ENCODE measurements at places on chromosomes 12 and 14. TPM values are rescaled to one million over a fixed set of nuclear protein-coding genes. Genes with fewer than 3 reads are reported as not detected.

DNA sequence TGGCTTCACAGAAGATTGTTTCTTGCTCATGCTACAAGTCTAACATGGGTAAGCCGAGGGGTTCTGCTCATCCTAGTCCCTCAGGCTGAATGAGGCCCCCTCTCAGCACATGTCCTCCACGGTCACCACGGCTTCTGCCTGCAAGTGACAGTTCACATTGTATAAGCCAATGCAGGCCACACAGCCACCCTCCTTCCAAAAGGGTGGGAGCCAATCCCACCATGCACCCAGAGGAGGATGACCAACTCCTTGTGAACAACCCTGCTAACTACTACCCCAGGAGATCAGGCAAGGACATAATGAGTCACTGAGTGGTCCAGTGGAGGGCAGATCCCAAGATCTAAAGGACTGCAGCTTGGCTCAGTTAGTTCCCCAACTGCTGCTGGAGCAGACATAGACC is 6.1 kb downstream of the SPRING1 start:
- no peak overlapping the region for H3K27ac ChIP-seq
- no peak for DNase-seq
- no peak overlapping the region for H3K4me3 ChIP-seq
- H3K4me1 ChIP-seq = peaks cover 23% of the 10 kb centered on the region
- peaks cover 16% of the 10 kb centered on the region for H3K36me3 ChIP-seq

Gene TTC9
- 16.7 TPM for total RNA-seq

Gene ANO4
- total RNA-seq = not detected

DNA sequence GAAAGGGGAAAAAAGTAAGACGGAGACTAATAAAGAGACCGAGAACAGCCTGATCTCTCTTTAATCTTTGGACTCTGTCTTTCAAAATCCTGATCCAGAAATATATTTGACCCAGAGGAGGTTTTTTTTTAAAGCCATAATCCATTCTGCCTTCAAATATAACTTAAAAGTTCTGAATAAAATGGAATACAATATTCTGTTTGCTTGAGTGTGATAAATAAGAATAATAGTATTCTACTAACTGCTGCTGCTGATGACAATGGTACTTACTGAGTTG is 1196.0 kb downstream of the GALC start:
- no peak overlapping the region for H3K27ac ChIP-seq
- H3K4me3 ChIP-seq = no peak overlapping the region
- no peaks in the 10 kb centered on the region for H3K4me1 ChIP-seq

GRCh38 chr14:90842726-90843125 is 26.5 kb upstream of the TTC7B start:
- H3K27ac ChIP-seq = no peak overlapping the region
- H3K4me3 ChIP-seq = no peak overlapping the region
- peaks cover 6% of the 10 kb centered on the region for H3K4me1 ChIP-seq
- peaks cover 6% of the 10 kb centered on the region for H3K36me3 ChIP-seq
- H3K27me3 ChIP-seq = peaks cover 4% of the 10 kb centered on the region

DNA sequence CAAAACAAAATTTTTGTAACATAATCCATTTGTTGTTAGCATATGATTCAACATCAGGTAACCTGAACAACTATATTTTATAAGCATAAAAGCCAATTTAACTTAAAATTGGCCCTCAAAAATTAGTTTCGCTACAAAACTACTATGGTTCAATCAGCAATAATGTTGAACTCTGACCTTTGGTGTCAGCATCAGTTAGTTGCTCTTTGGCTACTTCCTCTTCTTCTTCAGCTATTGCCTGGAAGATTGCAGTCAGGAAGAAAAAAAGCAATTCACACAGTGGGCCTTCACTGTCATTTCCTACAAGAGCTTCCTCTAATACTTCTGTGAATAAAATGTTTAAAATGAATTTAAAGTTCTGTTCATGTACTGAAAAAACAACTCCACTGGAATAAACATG is 78.2 kb upstream of the CFL2 start:
- no peaks in the 10 kb centered on the region for H3K27me3 ChIP-seq
- H3K4me3 ChIP-seq = no peak overlapping the region
- DNase-seq = no peak
- H3K4me1 ChIP-seq = no peaks in the 10 kb centered on the region
- peaks cover 37% of the 10 kb centered on the region for H3K36me3 ChIP-seq

DNA sequence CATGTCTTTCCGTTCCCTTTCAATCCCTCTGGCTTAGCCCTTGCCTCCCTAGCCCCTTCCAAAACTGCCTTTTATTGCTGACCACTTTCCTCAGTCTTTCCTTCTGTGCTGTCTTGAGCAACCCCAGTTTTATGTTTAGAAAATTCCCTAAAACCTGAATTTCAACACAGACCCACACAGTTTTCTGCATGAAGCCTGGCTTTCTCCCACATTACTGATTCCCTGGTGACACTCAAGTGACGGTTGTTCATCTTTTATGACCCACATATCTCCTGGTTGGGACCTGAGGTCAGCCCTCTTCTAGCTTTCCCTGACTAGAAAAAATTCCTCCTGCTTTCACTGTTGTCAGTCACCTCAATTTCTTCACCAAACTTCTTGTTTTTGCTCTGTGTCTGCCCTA is 21.0 kb downstream of the FGD4 start:
- H3K36me3 ChIP-seq = no peaks in the 10 kb centered on the region
- no peaks in the 10 kb centered on the region for H3K4me1 ChIP-seq
- H3K27me3 ChIP-seq = peaks cover 7% of the 10 kb centered on the region

DNA sequence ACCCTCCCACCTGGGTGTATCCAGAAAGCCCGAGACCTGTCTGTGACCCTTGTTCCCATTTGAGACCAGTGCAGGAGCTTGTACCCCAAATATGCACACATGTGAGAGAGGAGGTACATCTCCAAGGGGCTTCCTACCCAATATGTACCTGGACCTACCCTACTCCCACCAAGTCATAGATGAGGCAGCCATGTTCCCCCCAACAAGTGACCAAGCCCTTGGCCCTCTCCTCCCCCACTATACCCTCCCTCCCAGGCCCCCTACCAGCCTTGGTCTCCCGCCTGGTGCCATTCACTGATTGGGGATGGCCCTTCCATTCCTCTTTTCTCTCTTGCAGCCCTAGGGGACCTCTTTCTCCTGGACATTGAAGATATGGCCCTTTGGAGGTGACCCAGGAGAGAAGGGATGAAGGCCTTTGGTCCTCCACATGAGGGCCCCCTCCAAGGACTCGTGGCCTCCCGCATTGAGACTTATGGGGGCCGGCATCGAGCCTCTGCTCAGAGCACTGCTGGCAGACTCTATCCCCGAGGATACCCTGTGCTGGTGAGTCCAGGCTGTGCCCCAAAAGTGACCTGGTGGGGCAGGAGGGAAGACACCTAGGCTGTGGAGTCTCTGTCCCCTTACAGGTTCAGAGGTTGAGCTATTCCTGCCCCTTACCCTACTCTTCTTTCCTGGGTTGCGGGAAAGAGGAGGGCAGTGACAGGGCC is 1.5 kb downstream of the PLEKHG6 start:
- no peak overlapping the region for H3K27ac ChIP-seq
- H3K27me3 ChIP-seq = peaks cover 25% of the 10 kb centered on the region
- H3K4me1 ChIP-seq = no peaks in the 10 kb centered on the region

DNA sequence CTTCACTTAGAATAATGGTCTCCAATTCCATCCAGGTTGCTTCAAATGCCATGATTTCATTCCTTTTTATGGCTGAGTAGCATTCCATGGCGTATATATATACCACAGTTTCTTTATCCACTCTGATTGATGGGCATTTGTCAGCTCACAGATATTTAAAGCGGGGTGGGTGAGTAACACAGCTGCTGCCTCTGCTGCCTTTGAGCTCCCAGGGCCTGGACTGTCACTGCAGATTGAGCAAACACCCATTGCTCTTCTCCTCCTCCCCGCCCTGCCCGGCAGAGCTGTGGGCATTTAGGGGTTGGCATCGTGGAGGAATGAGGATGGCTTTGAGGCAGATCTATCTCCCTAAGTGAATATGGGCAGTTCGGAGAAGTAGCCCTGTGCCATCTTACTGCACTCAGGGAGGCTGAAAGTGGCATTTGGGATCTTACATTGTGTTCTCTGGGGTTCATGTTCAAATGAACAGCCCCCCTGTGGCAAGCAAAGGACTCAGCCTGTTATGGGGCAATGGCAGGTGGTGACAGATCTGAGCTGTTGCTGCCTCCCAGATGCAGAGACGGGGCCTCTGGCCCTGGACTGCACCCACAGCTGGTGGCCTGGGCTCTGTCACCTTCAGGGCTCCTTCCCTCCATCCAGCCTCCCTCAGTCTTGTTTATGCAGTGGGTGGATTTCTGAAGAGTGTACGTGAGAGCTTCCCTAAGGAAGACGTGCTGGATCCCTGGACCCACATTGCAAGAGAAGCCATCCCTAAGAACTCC is 4.9 kb downstream of the RFLNA start:
- H3K4me1 ChIP-seq = no peaks in the 10 kb centered on the region
- no peak overlapping the region for H3K27ac ChIP-seq
- no peaks in the 10 kb centered on the region for H3K36me3 ChIP-seq
- no peak overlapping the region for H3K4me3 ChIP-seq
- no peak for DNase-seq

DNA sequence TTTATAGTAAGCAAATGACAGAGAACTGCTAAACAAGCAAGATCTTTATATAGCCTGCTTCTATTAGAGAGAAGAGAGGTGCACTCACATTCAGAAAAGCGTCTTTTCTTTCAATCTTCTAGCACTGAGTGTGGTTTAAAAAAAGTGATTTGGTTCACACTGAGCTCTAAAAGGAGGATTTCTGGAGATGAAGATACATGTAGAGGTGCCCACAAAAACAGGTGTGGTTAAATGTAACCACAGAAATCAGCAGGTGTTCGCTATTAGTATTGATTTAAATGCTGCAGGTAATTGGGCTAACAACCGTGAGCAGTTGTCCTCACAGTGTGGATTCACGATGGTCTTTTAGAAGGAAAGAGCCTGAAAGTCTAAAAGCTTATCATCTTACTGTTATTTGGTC is 10.7 kb downstream of the PKP2 start:
- peaks cover 3% of the 10 kb centered on the region for H3K27me3 ChIP-seq
- H3K4me1 ChIP-seq = no peaks in the 10 kb centered on the region
- no peaks in the 10 kb centered on the region for H3K36me3 ChIP-seq
- H3K27ac ChIP-seq = no peak overlapping the region
- DNase-seq = no peak

Gene PMEL
- 0.37 TPM for total RNA-seq

Gene SSPN
- not detected for total RNA-seq

Data from activated CD4-positive, alpha-beta T cell treated with anti-CD3 and anti-CD28 coated beads, Interleukin-2, amount 10 ng/mL, durations not matched to agents 7 days and 5 days (primary cell).